NCI-H1694 (cell line): ENCODE measurements at places on chromosomes 5 and 9.
A peak's percentile ranks its signal among the peaks of the same experiment; 100 is the strongest.

DNA sequence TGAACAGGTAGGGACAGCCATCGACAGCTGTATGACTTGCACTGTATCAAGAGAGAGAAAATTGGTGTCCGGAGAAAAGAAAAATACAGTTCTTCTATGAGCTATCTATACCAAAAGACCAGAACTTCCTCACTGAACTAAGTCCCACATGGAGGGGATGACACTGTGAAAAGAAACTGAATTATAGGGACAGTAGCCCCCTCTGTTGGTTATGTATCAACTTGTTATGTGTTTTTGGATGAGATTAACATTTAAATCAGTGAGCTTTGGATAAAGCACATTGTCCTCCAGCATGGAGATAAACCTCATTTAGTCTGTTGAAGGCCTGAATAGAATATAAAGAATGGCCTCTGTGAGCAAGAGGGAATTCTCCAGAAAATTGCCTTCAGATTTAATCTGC is 176.6 kb upstream of the SH3GL2 start:
- peak; percentile 12 for DNase-seq

- no peak for DNase-seq
Observed at GRCh38 chr5:174140452-174141020, 95.0 kb downstream of the NSG2 start.

DNA sequence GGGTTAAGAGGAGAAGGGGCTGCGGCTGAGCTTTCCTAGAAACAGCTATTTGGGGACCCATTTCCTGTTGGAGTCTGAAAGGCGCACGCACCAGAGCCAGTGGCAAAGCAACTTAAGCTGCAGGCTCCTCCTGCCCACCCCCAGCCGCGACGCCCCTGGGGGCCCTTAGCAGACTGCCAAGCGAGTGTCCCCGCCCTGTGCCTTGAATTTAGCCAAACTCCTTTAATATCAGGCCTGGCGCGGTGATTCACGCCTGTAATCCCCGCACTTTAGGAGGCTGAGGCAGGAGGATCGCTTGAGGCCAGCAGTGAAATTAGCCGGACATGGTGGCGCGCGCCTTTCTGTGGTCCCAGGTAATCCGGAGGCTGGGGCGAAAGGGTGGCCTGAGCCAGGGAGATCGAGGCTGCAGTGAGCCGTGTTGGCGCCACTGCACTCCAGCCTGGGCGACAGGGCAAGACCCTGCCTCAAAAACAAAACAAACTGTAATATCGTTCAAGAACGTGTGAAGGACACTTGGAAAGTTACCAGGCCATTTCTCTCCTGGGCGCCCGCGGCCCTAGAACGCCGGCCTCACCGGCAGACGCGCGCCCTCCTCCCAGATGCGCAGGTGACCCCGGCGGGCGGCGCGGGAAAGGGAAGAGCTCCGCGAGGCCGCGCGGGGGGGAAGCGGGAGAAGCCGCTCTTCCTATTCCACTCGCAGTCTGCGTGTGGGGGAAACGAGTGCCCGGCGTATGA is 1.0 kb upstream of the F2R start:
- DNase-seq = no peak

DNA sequence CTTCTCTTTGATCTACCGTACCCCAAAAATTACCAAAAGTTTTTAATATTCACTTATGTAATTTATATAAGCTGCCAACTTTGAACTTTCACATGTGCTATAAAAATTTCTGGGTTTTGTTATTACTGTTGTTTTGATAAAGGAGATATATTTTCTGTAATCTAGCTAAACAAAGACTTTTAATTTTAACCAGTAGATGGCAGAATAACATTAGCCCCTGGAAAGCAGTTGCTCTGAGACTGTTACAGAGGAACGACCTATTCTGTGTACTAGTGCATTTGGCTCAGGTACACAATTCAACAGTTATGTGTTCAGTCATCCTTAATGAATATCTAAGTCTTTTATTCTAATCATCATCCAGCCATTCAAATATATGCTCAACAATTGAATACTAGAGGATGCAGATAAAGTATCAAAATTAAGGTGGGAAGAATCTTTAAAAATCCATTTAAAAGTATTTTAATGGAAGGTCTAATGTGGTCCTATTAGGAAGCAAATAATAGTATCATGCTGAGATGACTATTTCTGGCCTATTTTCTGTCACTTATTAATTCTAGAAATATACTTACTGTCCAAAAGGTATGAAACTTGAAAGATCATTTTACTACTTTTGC is 8.6 kb downstream of the KLHL9 start:
- peak; percentile 27 for DNase-seq

- DNase-seq = no peak
Observed at GRCh38 chr5:54607006-54607405, 89.4 kb downstream of the SNX18 start.

GRCh38 chr9:124664143-124664542 is 107.0 kb downstream of the NR6A1 start:
- DNase-seq = no peak

- DNase-seq = no peak
Observed at GRCh38 chr9:118529210-118529609, 825.0 kb downstream of the TLR4 start.

DNA sequence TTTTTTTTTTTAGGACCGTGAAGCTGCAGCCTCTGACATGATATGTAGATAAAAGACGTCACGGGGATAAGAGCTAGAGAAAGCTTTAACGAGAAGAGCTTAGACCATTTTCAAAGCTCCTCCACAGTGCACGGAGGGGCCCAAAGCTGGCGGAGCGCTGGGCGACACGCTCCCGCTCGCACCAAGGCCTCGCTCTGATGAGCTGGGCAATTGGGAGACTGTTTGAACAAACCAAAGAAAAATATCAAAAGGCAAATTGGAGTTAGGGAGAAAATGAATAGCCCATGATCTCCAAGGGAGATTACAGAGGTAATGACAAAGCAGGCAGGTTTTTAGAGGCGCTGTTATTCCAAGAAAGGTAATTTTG is 179.4 kb downstream of the SREK1 start:
- DNase-seq = no peak

- DNase-seq = no peak
Observed at GRCh38 chr9:76877961-76878360, 28.0 kb downstream of the PRUNE2 start.

- DNase-seq = no peak
Observed at GRCh38 chr9:18429070-18429469, 44.9 kb upstream of the ADAMTSL1 start.

DNA sequence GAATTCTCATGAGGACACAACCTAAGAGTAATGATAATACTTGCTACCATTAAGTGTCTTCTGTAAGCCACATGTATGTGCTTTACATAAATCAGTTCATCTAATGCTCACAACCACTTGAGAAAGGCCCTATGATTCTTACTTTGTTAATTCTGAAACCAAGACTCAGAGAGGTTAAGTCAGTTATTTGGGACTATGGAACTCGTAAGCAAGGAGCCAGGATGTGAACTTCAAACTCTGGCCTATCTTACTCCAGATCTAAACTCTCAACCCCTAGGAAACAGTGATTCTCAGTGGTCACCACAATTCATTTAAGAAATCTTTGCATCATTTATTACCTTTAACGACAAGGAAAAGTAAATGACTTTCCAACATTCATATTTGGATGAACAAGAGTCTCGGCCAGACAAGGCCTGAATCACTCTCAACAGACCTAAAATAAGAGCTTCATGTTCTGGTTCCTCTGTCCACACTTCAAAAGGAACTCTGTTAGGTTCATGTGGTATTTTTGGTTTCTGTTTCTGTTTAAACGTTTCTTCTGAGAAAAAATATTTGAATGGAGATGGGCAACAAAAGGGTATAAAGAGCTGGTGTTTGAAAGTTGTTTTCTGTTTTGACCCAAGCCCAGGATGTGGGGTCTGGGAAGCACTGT is 104.8 kb downstream of the LPAR1 start:
- no peak for DNase-seq

- DNase-seq = no peak
Observed at GRCh38 chr9:130234340-130235260, 31.0 kb upstream of the HMCN2 start.

- DNase-seq = no peak
Observed at GRCh38 chr9:101671567-101671966, 66.9 kb downstream of the GRIN3A start.

GRCh38 chr5:143403593-143404415 is at the start of gene NR3C1:
TSS of gene NR3C1 (minus strand) at chr5:143403686. CDS start at chr5:143400839, 2,847 bp downstream.
- no peak for DNase-seq

DNA sequence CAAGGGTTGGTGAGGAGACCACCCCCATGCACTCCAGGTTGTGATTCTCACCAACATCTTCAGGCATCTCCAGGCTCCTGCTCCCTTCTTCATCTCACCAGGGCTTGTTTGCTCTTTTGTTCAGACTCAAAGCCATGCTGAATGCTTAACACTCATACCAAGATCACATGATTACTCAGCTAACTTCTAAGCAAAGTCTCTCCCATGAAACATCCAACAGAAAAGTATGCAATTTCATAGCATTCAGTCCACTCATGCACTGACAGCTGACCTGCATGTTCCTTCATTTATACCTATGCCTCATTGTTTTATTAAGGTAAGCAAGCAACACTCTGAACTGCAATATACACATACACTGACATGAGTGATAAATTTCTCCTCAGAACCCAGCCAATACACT is 69.0 kb downstream of the SHC3 start:
- no peak for DNase-seq

DNA sequence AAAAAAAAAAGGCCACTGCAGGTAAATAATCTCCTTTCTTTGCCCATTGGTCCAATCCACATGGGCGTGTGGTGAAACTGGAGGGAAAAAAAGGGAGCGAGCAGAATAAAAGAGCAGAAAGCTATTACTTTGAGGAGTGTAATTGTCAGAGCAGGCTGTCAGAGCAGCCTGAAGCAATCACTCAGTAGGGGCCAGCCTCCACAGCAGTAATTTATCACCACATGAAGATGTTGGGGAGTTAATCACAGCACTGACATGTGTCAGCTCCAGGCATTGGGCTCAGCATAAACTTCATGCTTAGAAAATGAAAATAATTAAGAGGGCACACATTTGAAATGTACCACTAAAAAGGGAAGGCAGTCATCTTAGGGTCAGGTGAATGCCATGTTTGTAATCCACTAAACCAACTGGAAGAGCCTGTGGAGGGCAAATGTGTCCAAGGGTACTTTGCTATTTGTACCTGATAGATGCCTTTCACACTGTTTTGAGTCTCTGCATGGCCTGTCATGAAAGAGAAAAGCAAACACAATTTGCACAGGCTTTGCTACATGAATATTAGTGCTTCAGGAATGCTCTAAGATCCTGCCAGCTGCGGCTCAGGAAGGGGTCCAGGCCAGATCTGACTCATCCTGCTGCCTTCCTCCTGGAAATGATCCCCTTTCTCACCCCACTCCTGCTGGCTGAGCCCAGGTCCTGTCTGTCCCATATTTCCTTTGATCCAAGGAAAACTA is 2.9 kb upstream of the PTGER4 start:
- no peak for DNase-seq

- no peak for DNase-seq
Observed at GRCh38 chr9:37082214-37082765, 38.1 kb upstream of the ZCCHC7 start.

- DNase-seq = peak; percentile 29
Observed at GRCh38 chr5:159619826-159620225, 289.5 kb upstream of the IL12B start.

DNA sequence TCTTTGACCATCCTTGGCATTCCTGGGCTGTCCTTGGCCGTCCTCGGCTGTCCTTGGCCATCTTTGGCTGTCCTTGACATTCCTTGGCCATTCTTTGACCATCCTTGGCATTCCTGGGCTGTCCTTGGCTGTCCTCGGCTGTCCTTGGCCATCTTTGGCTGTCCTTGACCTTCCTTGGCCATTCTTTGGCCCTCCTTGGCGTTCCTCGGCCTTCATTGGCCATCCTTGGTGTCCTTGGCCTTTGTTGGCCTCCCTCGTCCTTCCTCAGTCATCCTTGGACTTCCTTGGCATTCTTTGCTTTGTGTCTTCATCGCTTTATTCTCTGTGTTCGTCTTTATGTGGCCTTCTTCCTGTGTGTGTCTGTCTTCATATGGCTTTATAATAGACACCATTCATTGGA is 20.7 kb downstream of the NDUFS6 start:
- DNase-seq = no peak

GRCh38 chr5:83357621-83358231 is 113.8 kb upstream of the VCAN start:
- no peak for DNase-seq

DNA sequence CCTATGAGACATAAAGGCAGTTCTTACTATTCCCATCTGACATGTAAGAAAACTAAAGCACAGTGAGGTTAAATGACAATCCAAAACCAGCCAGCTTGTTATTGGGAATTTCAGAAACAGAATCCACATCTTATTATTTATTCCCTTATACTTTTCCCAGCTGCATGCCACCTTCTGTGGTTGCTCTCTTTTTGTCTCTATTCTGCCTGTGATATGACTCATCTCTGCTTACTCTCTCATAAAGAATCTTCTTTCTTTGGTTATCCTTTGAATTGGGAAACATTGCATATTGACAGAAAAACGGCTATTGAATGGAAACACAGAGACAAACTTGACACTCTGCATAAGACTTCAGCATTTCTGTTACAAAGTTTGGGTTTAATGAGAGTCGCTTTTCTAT is 183.2 kb downstream of the TLR4 start:
- no peak for DNase-seq

DNA sequence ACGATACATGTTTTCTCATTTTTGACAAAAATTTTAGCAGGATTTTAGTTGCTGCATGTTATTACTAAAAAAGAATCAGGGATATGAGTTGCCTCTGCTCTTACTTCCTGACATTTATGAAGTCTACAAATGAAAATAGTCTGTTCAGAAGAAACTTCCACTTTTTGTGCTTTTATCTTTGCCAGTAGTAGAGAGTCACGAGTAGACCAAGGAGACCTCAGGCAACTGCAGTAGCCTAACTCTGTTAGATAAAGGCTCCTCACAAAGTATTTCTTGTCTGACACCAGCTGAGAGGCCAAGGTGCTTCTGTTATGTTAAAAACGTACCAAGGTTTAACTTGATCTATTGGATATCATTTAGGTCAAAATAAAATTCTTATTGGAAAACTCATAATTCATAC is 333.9 kb downstream of the NR2F1-AS1 start:
- DNase-seq = no peak

DNA sequence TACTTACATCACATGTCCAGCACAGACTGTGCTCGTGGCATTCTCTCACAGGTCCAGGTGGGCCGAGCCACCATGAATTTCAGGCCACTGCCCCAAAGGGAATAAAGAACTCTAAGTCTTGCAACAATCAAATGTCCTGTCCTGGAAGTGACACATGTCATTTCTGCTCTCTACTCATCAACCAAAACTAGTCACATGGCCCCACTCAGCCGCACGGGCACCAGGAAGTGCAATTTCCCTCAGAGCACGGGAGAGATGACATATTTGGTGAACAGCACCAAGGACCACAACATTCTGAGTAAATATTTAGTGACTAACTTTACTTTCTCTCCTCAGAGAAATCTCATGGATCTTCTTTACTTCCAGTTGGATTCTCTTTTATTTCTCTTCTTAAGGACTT is 131.1 kb upstream of the TUT7 start:
- DNase-seq = no peak
